Stimulated activated CD4-positive, alpha-beta T cell treated with anti-CD3 and anti-CD28 coated beads, Interleukin-15, amount 100 ng/mL, for 1 hour (primary cell): ENCODE measurements at places on chromosomes 2 and 18.

GRCh38 chr18:62418258-62418657, 93.1 kb downstream of the TNFRSF11A start:
- DNase-seq = no peak

DNA sequence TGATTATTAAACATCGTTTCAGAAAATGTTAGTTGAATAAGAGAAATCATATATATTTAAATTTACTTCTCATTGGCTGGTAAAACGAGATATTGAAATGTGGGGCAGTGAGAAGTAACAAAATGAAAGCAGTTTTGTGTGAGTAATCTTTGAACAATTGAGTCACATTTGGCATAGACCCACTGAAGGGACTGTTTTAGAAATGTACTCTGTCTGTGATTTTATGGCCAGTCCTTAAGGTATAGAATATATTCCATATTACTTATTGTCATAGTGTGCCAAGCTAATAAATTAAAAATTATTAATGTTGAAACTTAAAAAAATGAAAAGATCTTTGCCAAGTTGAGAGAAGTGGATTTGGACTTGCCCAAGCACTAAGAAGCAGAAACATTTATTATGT, 222.4 kb upstream of the COL3A1 start:
- no peak for DNase-seq

- no peak for DNase-seq
Observed at GRCh38 chr2:150485871-150486538, 1.5 kb downstream of the RND3 start.

DNA sequence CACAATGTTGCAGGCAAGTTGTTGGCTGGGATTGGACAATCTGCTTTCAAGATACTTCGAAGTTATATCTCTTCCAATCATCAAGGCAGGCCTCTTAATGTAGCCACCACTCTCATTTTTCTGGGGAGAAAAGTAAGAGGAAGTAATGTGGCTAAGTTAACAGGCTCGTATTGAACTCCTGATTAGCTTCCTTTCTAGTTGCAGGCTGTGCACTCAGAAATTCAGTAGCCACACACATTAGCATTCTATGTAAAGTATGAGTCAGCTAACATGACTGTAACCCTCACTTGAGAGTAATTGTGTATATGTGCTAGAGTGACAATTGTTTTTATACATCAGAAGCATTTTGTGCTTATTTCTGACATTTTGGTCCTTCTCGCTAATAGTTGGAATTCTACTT, 3.3 kb downstream of the TWSG1 start:
- DNase-seq = no peak

DNA sequence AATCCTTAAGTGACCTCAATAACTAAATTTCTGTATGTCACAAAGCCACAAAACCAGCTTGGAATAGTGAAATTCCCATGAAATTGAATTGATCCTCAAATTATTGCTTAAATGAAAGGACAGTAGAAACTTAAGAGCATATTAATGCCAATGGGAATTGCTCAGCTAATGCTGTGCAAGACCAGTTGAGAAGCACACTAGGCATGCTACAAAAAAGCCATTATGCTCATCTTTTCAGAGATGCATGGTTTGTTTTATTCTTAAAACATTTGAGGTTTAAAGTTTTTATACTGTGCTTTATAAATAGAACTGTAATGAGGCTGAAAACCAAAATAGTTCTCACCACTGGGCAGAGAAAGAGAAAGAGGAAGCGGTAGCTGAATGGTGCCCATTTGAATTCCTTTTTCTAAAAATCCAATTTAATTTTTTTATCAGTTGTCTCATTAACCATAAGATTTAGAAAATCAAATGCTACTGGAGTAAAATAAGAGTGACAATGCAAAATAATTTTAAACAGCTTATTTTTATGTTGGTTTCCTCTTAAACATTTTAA, 98.6 kb downstream of the LNPK start:
- no peak for DNase-seq

DNA sequence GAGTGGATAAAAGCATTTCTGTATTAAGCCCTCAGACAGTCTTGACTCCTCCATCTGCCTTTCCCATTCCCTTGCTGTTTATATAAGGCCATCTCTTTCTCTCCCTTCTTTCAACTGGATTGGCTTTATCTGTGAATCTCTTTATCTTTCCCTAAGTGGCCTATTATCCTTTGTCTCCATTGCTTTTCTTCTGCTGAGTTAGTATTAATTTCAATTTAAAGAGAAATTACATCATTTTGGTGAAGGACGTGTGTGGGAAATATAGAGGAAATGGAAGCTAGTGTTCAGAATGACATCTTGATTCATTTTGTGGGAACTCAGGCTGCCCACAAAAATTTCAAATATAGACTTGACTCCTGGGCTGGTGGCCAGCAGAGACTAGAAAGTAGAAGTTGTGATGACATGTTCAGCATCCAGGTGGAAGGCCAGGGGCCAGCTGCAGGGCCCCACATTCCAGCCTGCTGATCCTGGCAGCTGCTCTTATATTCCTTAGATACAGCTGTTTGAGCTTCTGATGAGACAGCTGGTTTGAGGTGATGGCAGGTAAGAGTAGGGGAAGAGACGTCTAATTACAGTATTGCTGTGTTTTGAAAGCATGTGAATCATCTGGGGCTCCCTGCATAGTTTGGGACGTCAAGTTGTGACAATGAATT, 52.3 kb downstream of the DIS3L2 start:
- no peak for DNase-seq
